Thymus (tissue), 14 donors: ENCODE measurements at places on chromosomes 2 and 18. TPM values are rescaled to one million over a fixed set of nuclear protein-coding genes. Genes with fewer than 3 reads are reported as not detected.

DNA sequence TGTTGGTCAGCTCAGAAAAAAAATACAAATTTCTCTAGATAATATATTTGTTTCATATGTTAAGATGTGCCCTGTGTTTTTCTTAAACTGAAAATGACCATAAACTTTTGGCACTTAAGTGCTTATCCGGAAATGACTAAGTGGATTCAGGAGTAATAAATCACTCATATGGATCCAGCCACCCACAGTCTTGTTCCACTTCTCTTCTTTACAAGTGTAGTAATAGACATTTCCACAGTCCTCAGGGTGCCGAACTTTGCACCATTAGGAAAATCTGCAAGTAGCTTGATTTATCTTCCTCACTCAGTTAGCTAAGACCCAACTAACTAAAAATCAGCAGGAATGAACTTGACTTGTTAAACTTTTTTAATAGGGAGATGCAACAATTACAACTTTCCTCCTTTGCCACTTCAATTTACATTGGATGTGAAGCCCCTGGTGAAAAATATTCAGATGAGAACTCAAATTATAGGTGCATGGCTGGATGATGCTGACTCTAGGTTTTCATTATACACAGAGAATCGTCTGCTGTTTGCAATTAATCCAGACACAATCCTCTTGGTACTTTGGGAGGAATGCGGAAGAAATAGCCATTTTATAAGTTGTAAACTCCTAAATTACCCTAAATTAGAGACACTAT is 322.5 kb downstream of the ARHGAP15 start:
- H3K4me1 ChIP-seq, result no peaks in the 10 kb centered on the region
- no peak overlapping the region for H3K4me3 ChIP-seq
- H3K27ac ChIP-seq, result no peak overlapping the region
- no peak for DNase-seq
- no peaks in the 10 kb centered on the region for H3K27me3 ChIP-seq
- H3K36me3 ChIP-seq, result no peaks in the 10 kb centered on the region

- H3K4me1 ChIP-seq, result no peaks in the 10 kb centered on the region
- no peak overlapping the region for H3K4me3 ChIP-seq
- no peaks in the 10 kb centered on the region for H3K27me3 ChIP-seq
- H3K27ac ChIP-seq, result no peak overlapping the region
Measured at GRCh38 chr2:9318461-9319337, 104.6 kb downstream of the ITGB1BP1 start.

- no peak overlapping the region for H3K4me3 ChIP-seq
- H3K27ac ChIP-seq, result no peak overlapping the region
- peaks cover 9% of the 10 kb centered on the region for H3K4me1 ChIP-seq
- peaks cover 55% of the 10 kb centered on the region for H3K27me3 ChIP-seq
- H3K36me3 ChIP-seq, result no peaks in the 10 kb centered on the region
Measured at GRCh38 chr2:216696321-216696720, 972 bp upstream of the IGFBP5 start.

GRCh38 chr2:29114946-29115609 is at the start of gene CLIP4:
Gene CLIP4, plus strand, starts transcription at chr2:29115415. Its CDS starts 5,974 bp downstream, at chr2:29121389.
- peak within 1 kb of the TSS; percentile 85 for H3K4me3 ChIP-seq
- H3K27me3 ChIP-seq, result no peaks in the 10 kb centered on the region
- H3K27ac ChIP-seq, result peak within 1 kb of the TSS; percentile 98
- no peaks in the 10 kb centered on the region for H3K36me3 ChIP-seq
- DNase-seq, result peak; percentile 40
- peaks cover 21% of the 10 kb centered on the region for H3K4me1 ChIP-seq

- no peaks in the 10 kb centered on the region for H3K27me3 ChIP-seq
- no peaks in the 10 kb centered on the region for H3K4me1 ChIP-seq
- DNase-seq, result no peak
- H3K4me3 ChIP-seq, result no peak overlapping the region
- no peaks in the 10 kb centered on the region for H3K36me3 ChIP-seq
- no peak overlapping the region for H3K27ac ChIP-seq
Measured at GRCh38 chr18:22210311-22210754, 40.9 kb downstream of the GATA6 start.

DNA sequence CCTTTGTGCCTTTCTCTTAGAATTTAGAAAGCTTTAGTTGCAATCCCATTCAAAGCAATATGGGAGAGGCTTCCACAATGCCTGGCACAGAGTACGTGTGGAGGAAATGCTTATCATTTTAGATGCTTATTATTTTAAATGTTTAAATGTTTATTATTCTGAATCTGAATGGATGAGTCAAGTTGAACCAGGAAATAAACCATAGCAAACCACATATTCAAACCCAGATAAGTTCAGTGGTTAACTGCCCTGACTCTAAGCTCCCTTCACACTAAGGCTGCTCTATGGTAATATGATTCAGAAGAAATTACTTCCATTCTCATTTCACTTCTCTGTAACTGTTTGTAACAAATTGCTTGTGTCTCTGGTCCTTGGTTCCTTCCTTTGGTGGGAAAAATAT is 5.2 kb upstream of the PPP4R1 start:
- no peaks in the 10 kb centered on the region for H3K27me3 ChIP-seq
- no peaks in the 10 kb centered on the region for H3K4me1 ChIP-seq
- H3K4me3 ChIP-seq, result no peak overlapping the region
- no peak for DNase-seq

BMP10 gene
- total RNA-seq, result 0.14 TPM

GRCh38 chr2:216216951-216217903 is 108.1 kb downstream of the XRCC5 start:
- DNase-seq, result no peak
- no peaks in the 10 kb centered on the region for H3K27me3 ChIP-seq
- H3K36me3 ChIP-seq, result peaks cover 30% of the 10 kb centered on the region
- no peak overlapping the region for H3K4me3 ChIP-seq

- H3K4me3 ChIP-seq, result no peak overlapping the region
- no peaks in the 10 kb centered on the region for H3K36me3 ChIP-seq
- no peaks in the 10 kb centered on the region for H3K4me1 ChIP-seq
- DNase-seq, result no peak
- no peak overlapping the region for H3K27ac ChIP-seq
- no peaks in the 10 kb centered on the region for H3K27me3 ChIP-seq
Measured at GRCh38 chr2:52686935-52687334, 1080.7 kb upstream of the CHAC2 start.

SERPINB10 gene
- 1.7 TPM for total RNA-seq

PSME4 gene
- total RNA-seq, result 33.3 TPM

- no peak overlapping the region for H3K4me3 ChIP-seq
- H3K4me1 ChIP-seq, result peaks cover 2% of the 10 kb centered on the region
- no peaks in the 10 kb centered on the region for H3K36me3 ChIP-seq
- H3K27me3 ChIP-seq, result no peaks in the 10 kb centered on the region
Measured at GRCh38 chr2:113010088-113010487, 4.8 kb downstream of the IL36A start.
